Activated CD4-positive, CD25-positive, alpha-beta regulatory T cell treated with anti-CD3 and anti-CD28 coated beads, Interleukin-2, amount 50 U/mL, for 72 hours (primary cell): ENCODE measurements at places on chromosomes 2 and 18.

DNA sequence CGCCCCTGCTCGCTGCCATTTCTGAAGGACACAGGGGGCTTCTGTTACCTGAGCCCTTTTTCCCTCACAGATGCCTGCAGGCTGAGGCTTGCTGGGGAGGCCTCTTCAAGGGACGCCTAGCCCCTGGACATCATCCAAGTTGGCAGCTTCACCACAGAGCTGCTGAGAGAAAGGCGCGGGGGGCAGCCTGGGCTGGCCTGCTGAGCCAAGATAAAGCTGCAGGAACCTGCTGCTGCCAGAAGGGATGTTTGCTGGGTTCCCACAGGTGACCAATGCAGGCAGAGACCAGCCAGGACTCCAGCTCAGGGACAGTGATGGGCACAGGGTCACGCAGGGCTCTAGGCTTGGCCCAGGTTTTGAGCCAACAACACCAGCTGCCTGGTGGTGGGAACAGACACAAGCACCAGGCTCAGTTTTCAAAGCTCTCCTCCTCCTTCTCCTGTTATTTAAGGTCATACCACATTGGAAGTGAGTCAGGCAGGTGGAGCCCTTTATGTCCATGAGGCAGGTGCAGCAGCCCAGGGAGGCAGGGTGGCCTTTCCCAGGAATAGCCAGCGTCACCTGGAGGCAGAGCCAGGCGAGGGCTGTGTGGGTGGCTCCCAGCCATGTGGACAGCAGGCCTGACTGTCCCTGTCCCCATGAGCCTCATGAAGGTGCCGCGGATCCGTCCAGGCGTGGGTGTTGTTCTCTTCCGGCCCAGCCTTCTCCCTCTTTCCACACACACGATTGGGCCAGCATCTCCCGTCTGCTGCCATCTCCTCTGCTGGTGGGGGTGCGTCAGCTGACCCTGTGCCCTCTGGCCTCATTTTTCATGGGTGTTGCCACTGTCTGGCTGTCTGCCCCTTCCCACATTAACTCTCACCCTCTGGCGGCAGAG, 515.5 kb upstream of the MYT1L start:
- DNase-seq, result no peak

DNA sequence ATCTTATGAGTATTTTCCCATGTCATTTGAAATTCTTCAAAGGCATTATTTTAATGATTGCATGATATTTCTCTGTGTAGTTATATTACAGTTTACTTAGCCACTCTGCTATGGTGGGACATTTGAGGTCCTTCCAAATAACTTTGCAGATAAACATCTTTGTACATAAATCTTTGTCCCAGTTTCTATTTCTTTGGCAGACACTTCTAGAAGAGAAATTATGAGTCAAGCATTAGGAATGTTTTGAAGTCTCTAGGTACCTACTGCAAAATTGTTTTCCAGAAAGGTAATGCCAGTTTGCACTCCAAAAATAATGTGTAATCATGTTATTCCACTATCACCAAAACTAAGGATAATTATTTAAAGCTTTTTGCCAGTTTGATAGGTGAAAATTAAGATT, 149.7 kb downstream of the EN1 start:
- no peak for DNase-seq

- no peak for DNase-seq
Measured at GRCh38 chr2:121897335-121897970, 142.0 kb downstream of the TSN start.

GRCh38 chr18:76977684-76978232, 154.8 kb downstream of the MBP start:
- DNase-seq, result no peak

GRCh38 chr2:197358931-197359330, 48.4 kb upstream of the ANKRD44 start:
- DNase-seq, result no peak
